ENCODE measurements at places on chromosomes 12 and 14.

- DNase-seq: no peak
These were observed 677 bp downstream of the C12orf75 start for GRCh38 chr12:105330931-105331804.

DNA sequence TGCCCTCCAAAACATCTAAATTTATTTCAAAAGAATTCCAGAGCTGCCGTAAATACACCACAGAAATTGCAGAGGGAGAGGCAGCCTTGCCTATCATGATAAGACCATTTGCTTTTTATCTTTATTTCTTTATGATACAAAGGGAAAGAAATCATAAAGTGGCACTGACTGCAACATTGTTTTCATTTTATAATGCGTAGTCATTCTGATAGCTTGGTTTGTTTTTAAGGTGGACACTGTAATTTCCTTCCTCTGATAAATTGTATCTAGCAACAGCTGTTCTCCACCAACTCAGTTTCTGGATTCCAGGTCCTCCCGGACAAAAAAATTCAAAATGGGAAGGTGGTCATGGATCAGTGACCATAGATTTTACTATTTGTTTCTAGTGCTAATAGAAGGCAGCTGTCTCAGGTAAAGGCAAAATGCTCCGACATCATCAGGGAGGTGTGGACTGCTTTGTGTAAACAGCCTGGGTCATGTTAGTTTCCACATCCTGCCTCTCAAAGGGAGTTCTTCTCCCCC lies 623 bp upstream of the TSPAN8 start:
- no peak for DNase-seq

DNA sequence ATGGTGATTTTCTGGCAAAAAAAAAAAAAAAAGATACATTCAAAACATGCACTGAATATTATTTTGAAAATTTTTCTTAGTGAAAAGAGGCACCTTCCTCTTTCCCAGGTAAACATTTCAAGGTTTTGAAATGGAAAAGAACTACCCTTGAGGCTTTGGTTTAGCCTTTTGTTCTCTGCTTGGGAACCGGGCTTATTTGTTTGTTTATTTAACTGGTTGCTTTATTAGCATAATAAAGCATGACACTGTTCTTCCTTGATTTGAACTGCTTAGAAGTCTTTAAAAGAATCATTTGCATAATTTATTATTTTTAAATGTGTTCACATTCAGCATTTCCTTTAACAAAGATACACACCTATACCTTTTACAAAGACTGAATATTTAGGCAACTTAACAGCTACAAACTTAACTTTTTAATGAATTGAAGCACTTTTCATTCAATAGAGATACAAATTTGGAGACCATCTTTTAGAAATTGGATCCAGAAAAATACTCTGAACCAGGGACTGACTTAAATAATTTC lies 174.5 kb downstream of the FBXL14 start:
- no peak for DNase-seq

- DNase-seq: no peak
These were observed 176.2 kb downstream of the PHETA1 start for GRCh38 chr12:111192647-111193046.

DNA sequence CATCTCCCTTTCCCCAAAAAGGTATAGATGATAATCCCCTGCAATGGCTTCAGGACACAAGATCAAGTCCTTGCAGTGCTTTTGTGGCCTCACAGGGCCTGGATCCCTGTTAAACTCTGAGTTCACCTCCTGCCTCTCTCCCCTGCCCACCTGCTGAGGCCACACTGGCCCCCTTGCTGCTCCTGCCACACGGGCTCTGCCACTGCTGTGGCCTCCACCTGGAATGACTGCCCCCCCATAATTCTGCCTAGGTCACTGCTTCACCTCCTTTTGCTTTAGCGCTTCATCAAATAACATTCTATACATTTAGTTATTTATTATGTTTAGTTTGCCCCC lies 653 bp upstream of the IFI27 start:
- DNase-seq: no peak

DNA sequence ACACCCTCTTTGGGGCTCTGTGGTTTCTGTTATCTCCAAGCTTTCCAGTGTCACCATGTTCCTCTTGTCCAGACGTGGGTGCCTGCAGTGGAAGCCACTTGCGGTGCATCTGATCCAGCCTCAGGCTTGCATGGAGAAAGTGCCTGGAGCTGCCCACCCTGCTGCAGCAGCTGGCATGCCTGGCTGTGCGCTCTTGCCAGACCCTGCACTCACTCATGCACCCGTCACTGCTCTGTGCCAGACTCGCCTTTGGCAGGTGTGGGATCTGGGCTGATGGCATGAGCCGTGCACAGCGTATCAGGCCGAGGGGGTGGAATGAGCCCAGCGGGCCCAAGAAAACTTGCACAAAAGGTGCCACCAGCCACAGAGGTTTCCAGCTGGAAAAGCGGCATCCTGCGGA lies 105.1 kb downstream of the MNAT1 start:
- no peak for DNase-seq

DNA sequence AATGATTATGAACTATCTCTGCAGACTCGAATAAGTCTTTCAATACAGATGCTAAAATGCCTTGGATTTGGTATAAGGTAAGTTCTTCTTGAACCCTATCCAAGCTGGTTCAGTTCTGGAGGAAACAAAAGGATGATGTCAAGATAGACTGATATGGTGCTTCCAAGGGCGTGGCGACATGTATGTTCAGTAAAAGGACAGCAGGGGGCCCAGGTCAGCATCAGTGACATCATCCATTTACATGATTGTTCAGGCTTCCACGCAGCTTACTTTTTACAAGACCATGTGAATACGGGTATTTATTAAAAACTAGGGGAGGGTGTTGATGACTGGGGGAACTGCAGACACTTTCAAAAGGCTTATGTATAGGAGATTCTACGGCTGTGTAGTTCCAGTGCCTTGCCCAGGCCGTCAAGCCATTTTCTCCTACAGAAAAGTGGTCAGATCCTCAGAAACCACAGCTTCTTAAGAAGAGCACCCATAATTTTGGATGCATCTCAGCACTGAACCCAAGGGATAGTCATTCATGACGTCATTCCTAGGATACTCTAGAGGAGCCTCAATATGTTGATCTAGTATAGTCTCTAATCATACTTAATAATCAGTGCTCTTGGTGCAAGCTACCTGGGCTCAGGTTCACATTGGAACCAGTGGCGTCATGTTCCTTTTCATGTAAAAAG lies 527.7 kb downstream of the FUT8 start:
- DNase-seq: peak; percentile 19
